ENCODE measurements at places on chromosomes 13 and 19.

GRCh38 chr19:57302020-57302465 lies 18.2 kb upstream of the ZNF543 start:
- no peak for DNase-seq

GRCh38 chr19:2329149-2329478 lies 630 bp downstream of the SPPL2B start:
- DNase-seq: no peak

GRCh38 chr13:60836821-60837220 lies 439.8 kb downstream of the TDRD3 start:
- no peak for DNase-seq

DNA sequence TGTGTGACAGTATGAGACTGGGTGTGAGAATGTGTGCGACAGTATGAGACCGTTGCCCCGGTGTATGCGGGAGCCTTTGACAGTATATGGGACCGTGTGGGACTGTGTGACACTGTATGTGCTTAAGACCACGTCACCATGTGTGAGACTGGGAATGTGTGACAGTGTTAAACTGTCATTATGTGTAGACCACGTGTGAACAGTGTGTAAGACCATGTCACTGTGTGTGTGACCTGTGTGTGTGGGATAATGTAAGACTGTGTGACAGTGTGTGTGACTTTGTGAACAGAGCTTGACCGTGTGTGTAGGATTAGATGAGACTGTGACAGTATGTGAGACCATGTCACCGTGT lies 549 bp downstream of the ZNF583 start:
- DNase-seq: no peak

DNA sequence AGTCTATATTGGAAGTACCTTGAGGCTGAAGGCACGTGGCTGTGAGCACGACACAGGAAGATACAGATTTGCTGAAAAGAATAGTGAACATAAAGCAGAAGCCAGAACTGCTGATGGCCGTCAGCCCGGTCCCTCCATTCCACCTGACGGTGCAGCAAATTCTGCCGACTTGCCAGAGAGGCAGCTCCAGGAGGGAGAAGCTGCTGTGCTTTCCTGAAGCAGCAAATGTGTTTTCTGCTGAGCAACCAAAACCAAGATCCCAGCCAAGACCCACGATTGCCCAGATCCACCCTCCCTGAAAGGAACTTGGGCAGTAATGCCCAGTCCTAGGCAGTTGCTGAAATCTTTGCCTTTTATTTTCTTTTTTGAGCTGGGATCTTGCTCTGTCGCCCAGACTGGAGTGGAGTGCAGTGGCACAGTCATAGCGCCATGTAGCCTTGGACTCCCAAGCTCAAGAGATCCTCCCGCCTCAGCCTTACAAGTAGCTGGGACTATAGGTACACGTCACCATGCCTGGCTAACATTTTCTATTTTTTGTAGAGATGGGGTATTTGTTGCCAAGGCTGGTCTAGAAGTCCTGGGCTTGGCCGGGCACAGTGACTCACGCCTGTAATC lies 7.0 kb upstream of the RCN3 start:
- no peak for DNase-seq

DNA sequence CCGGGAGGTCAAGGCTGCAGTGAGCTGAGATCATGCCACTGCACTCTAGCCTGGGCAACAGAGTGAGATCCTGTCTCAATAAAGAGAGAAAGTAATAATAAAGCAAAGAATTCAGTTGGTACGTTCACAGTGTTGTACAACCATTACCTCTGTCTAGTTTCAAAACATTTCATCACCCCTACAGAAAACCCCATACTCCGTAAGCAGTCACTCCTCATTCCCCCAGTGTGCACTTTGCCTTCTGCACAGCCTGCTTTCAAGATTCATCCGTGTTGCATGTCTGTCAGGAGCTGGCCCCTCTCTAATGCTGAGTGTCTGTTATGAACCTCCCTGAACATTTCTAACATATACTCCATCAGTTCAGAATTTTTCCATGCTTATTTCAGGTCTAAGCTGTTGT lies 9.4 kb downstream of the POLD1 start:
- no peak for DNase-seq

- DNase-seq: no peak
These were observed 14.9 kb upstream of the LATS2 start for GRCh38 chr13:21076253-21076652.

GRCh38 chr13:33362986-33363727 lies 77.6 kb upstream of the STARD13 start:
- DNase-seq: no peak
